ENCODE measurements at places on chromosomes 5 and 9.

- no peak for DNase-seq
These were observed 33.0 kb downstream of the ELOVL7 start for GRCh38 chr5:60811105-60811504.

GRCh38 chr5:137320056-137321045 lies 178.8 kb downstream of the SPOCK1 start:
- no peak for DNase-seq

- DNase-seq: no peak
These were observed 262.9 kb upstream of the PTPRD start for GRCh38 chr9:10875752-10876151.

DNA sequence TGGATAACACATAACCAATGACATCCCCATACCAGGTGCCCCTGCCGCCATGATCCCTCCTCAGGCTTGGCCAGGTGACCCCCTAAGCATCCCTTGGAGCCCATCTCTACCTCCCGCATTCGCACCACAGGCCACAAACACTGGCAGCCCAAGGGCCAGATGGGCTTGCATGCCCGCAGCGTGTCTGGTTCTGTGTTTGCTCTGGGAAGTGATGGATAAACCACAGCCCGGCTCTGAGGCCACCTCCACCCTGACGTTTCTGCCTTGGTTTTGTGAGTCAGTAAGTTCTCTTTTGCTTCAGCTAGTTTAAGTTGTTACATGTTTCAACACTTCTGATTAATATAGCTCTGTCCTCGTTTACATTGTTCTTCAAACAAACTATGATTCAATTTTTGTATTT lies 172.4 kb upstream of the PHYKPL start:
- no peak for DNase-seq

GRCh38 chr5:15702102-15702501 lies 202.1 kb downstream of the FBXL7 start:
- DNase-seq: no peak

DNA sequence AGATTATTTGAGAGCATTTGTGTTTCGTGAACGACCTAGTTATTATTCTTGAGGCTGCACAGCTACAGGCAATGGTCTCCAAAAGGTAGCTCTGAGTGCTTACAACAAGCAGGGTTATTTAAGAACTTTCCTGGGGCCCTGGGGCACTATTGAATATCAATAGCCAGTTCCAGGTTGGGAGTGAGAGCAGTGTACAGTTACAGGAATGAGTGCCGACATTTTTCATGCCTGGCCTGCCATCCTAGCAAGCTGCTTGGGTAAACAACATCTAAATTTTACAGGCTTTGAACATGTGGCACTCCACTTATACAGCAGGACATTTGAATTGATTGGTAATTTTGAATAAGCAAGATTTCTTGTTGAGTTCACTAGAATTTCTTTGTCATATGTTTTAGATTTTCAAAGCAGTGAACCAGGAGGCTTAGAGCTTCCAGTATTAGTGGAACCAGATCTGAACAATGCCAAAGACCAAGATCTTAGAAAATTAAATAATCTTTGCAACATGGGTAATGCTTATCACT lies 171.9 kb upstream of the GDNF start:
- no peak for DNase-seq

- no peak for DNase-seq
These were observed 5.2 kb downstream of the TNFAIP8 start for GRCh38 chr5:119360905-119361593.

DNA sequence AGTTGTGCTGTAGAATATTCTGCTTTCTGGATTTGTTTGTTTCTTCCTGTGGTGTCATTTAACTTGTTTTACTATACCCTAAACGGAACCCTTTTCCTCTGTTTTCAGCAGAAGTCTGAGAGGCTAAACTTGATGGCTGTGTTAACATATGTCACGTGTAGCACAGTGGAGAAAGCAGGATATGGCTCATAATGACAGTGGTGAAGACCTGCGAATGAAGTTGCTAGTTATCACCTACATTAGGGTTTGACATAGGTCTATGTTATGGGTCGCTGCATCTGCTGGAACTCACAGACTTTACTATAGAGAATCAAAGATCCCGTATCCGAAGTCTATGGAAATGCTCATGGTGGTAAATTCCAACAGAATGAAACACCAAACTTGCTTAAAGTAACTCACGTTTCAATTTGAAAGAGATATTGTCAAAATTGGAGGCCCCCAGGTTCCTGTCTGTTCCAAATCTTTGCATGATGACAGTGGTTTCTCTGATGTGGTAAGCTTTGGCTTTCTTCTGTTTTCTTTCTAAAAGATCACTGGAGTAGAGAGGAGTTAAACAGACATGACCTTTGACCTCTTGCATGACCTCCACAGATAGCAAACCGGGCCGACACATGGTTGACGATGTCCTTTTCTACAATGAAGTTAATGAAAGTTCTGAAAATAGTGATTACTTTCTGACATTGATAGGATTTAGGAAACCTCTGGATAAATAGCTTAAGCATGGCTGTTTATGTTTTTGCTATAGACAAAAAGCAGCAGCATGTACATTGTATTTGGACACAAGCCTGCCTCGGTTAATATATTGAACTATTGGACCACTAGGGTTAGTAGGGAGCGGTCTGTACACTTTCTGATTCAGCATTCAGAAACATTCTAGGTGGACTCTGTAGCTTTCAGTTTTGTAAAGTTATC lies 3.1 kb upstream of the CATSPER3 start:
- no peak for DNase-seq

DNA sequence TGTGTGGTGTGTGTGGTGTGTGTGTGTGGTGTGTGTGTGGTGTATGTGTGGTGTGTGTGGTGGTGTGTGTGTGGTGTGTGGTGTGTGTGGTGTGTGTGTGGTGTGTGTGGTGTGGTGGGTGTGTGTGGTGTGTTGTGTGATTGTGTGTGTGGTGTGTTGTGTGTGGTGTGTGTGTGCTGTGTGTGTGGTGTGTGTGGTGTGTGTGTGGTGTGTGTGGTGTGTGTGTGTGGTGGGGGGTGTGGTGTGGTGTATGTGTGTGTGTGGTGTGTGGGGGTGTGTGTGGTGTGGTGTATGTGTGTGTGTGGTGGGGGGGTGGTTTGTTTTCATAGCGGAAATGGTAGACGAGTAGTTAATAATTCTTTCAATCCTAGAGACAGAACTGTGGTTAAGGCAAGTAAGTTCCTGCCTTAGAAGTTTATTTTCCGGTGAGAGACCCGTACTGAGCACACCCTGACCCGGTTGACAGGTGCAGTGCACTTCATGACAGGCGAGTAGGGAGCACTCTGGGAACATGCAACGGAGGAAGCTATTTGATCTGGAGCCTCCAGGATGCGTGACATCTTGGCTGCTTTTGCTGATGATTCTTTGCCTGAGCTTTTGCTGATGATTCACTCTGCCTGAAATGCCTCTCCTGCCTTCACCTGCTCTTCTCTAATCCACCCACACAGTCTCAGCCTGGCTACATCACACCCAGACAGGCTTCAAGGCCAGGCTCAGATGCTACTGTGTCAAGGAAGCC lies 21.7 kb upstream of the FAT2 start:
- DNase-seq: no peak

GRCh38 chr9:33637881-33638280 lies 113.8 kb downstream of the ANKRD18B start:
- DNase-seq: no peak

GRCh38 chr9:126222835-126223431 lies 103.7 kb upstream of the MVB12B start:
- DNase-seq: no peak

GRCh38 chr5:58024151-58024550 lies 435.7 kb downstream of the PLK2 start:
- DNase-seq: no peak

- no peak for DNase-seq
These were observed 10.2 kb downstream of the NREP start for GRCh38 chr5:111746791-111747190.

DNA sequence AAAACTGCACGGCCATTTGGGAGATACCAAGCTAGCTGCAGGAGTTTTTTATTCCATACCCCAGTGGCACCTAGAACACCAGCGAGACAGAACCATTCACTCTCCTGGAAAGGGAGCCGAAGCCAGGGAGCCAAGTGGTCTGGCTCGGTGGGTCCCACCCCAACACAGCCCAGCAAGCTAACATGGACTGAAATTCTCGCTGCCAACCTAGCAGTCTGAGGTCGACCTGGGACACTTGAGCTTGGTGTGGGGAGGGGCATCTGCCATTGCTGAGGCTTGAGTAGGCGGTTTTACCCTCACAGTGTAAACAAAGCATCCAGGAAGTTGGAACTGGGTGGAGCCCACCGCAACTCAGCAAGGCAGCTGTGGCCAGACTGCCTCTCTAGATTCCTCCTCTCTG lies 108.9 kb upstream of the CHD1 start:
- DNase-seq: peak; percentile 34

GRCh38 chr5:123451047-123451446 lies 27.8 kb upstream of the CEP120 start:
- DNase-seq: no peak

DNA sequence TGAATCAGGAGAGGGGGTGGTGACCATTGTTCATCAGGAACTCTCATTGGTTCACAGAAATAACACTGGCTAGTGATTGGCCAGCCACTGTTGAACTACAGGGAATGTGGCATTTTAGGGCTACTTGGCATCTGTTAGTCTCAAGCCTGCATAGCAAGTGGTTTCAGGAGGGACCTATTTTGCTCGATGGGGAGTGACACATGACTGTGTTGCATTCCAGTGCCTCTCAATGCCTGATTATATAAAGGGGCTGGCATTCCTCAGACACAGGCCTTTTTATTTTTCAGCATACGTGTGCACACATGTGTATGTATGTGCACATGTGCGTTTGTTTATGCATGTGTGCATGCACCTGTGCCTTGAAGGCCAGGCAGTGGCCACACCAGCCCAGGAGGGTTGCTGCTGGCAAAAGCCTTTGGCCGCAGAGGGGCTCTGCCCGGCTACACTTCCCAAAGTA lies 23.2 kb downstream of the FGD3 start:
- DNase-seq: no peak

- DNase-seq: no peak
These were observed 366 bp downstream of the EPB41L4A start for GRCh38 chr5:112418659-112419163.

DNA sequence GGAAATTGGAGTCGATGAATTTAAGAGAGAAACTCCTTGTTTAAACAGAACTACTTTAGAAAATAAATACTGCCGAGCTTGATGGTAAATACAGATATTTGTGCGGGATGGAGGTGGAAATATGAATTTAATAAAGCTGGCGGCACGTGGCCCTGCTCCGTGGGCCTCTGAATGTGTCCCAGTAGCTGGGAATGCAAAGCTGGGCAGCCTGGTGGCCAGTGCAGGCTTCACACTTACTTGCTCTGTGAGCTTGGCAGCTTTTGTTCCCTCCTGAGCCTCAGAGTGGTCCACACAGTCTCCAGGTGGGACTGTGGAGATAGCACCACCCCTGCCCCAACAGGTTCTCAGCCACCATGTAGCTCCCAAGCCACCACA lies 45.9 kb downstream of the BARX1 start:
- no peak for DNase-seq

GRCh38 chr5:64980176-64980575 lies 211.4 kb downstream of the CWC27 start:
- DNase-seq: no peak

- DNase-seq: no peak
These were observed 26.9 kb upstream of the ADAM19 start for GRCh38 chr5:157602505-157602904.

GRCh38 chr5:107277485-107278125 lies 393.1 kb downstream of the EFNA5 start:
- DNase-seq: no peak

- no peak for DNase-seq
These were observed 26.8 kb downstream of the PSMB7 start for GRCh38 chr9:124388275-124389048.

DNA sequence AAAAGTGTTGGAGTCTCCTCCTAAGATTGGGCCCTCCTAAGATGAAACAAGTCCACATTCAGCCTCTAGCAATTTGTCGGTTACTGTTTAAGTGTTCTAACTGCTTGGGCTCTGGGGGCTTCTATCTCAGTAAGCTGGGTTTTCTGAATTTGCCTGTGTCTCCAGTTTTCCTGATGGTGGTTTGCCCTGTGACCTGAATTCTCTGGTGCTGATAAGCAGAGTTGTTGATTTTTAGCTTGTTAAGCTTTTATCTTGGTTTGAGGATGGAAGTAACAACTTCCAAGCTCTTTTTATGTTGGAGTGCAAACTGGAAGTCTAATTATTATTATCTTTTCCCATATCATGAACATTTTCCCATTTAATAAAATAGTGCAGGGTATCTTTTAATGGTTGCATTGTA lies 30.9 kb downstream of the HSD17B4 start:
- DNase-seq: no peak

- DNase-seq: no peak
These were observed 68.2 kb downstream of the MELK start for GRCh38 chr9:36640771-36641381.

GRCh38 chr5:169848792-169849191 lies 131.5 kb downstream of the INSYN2B start:
- no peak for DNase-seq

DNA sequence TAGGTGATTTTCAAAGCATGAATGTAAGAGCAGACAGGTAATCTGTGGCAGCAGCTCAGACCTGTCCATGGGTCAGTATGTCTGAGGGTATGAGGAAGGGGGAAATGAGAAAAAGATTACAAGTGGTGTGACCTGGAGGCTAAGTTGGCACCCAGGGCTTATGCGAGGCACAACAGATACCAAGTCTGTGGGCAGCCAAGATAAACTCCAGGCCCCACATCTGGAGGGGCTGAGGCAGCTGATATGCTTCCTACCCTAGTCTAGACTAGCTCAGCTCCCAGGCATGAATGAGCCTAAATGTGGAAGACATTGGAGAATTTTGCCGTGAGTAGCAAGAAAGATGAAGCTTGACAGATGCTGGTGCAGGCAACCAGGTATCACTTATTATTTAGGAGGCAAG lies 151.7 kb downstream of the PIK3R1 start:
- DNase-seq: no peak

DNA sequence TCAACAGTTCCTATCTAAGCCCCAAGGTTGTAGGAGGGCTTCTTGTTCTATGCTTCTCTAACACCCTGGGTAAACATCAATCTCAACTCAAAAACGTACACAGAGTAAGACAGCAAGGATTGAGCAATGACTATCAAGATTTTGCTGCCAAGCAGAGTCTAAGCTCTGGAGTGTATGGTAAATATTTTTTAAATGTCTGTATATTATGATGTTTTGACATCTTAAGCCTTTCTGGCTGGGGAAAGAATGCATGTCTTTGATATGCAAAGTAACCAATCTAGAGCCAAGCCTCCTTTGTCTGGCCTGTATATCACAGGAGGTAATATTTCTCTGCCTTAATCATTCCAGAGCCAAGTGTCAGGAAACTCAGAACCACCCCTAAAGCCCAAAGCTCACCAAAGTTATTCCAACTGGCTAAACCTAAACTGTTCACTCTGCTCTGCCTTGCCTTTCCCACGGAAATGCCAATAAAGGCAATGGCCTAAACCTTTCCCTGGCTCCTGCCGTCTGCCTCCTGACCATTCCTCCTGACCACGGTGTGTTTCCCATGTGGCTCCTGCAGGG lies 45.2 kb downstream of the YIPF5 start:
- DNase-seq: no peak

- DNase-seq: no peak
These were observed 16.7 kb downstream of the GPBP1 start for GRCh38 chr5:57190593-57190992.

GRCh38 chr9:132509928-132510874 lies 72.2 kb upstream of the BARHL1 start:
- DNase-seq: no peak
